NCI-H146 (cell line): ENCODE measurements at places on chromosomes 4 and X.

GRCh38 chrX:20038966-20039365 lies 48.1 kb upstream of the BCLAF3 start:
- DNase-seq: no peak

- no peak for DNase-seq
Measured at GRCh38 chr4:11634283-11634682, 205.6 kb upstream of the HS3ST1 start.

DNA sequence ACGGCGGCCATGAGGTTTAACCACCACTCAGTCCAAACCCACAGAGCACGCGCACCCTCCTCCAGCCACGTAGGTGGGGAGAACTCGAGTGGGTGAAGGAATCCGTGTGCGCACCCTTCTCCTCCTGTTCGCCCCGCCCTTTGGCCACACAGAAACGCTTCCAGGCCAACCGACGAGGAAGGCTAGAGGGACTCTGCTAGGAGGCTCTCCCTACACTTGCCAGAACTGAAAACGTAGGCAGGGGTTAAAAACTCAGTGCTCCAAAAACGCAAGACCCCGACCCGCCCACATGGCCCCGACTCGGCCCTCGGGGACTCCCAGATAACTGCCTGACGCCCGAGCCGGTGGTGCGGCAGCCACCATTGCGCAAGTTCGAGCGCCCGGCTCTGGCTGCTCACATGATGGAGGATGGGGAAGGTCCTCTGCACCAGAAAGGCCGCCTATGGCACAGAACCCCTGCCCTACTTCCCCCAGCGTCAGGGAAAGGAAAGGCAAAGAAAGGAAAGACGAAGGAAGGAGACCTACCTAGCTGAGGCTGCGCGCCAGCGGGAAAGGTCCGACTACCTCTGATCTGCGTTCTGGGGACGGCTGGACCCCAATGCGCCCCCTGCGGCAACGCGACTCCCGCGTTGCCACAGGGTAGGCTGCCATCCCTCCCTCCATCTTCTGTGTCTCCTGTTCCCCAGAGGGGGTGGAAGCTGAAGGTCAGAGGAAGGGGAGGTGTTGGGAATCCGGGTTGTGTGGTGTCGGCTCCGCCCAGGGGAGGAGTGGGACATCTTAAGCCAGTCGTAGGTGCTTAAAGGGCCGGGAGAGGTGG lies 201.9 kb upstream of the AGTR2 start:
- peak; percentile 93 for DNase-seq

DNA sequence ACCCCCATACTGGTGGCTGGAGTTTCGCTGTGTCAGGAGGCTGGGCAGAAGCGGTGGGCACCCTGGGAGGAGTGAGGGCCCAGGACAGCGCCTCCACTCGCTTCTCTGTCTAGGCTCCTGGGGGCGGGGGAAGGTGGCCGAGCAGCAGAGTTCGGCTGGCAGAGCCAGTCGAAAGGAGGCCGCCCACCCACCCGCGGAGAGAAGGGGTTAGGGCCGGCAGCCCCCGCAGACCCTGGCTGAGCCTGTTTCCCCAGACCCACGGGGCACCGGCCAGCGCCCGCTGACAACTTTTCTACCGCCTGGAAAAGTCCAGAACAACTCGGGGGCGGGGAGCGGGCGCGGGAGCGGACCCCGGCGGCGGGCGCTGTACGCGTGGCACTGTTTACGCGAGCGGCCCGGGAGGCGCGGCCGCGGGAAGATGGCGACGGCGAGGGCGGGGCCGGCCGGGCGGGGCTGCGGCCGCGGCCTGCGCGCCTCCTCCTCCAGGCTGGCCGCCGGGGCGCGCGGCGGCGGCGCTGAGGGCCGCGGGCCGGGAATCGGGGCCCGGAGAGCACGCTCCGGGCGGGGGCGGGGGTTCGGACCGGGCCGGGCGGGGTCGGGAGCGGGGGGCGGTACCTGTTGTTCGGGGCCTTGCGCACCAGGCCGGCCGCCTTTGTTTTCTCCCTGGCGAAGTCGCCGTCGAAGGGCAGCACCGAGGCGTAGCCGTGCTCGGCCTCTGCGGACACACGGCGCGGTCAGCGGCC lies 628 bp downstream of the MXD4 start:
- peak; percentile 36 for DNase-seq

DNA sequence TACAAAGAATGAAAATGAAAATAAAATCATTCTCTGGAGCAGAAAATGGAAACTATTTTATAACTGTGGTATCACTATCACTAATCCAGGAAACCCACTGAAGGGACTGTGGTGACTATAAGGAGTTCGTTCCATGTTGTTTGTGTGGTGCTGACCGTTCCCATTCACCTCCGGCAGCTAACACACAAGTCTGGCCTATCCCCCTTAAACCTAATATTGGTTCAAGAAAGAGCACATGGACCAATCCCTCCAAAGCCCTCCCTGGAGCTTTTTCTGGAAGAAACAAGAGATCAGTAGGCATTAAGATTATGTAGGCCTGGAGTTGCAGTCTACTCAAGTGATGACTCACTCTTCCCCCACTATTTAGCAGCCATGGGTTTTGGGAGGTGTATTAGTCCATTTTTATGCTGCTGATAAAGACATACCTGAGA lies 25.9 kb upstream of the FAM241A start:
- DNase-seq: no peak

DNA sequence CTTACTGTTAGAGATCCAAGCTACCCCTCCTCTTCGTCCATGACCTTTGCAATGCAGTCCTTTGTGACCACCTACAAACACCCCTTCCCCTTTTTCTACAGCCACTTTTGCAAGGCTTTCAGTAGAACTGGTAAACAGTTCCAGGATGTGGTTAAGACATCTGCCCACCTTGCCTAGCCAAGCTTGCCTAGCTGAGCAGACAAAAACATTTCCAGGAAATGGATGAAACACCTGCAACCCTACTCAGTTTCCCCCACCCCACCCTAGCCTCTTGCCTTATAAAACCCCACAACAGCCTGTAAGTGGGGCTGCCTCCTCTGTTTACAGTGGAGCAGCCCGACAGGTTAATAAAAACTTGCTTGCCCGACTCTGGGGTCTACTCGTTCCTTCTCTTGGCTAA lies 133.8 kb downstream of the ZC4H2 start:
- DNase-seq: no peak
